ENCODE measurements at places on chromosomes 5 and 9.

GRCh38 chr5:66213533-66213932 is 69.4 kb downstream of the SREK1 start:
- DNase-seq, result no peak

DNA sequence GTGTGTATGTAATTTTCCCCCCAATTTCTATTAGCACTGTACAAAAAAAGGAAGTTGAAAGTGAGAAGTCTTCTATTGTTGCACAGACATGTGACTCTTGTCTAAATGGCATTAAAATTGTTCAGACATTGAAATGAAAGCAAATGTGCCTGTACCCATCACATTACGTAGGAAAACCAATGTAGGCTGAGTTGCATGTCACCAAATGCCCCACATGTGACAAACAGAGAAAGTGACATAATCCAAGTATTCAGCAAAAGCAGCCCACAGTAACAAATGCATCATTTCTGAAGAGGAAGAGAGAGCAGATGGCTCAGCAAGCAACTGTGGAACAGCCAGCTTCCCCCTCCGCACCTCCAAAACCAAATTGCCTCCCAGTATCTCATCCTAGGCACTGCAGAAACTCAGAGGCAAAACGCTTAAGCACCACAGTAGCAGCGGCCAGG is 161.5 kb upstream of the NR4A3 start:
- DNase-seq, result no peak

DNA sequence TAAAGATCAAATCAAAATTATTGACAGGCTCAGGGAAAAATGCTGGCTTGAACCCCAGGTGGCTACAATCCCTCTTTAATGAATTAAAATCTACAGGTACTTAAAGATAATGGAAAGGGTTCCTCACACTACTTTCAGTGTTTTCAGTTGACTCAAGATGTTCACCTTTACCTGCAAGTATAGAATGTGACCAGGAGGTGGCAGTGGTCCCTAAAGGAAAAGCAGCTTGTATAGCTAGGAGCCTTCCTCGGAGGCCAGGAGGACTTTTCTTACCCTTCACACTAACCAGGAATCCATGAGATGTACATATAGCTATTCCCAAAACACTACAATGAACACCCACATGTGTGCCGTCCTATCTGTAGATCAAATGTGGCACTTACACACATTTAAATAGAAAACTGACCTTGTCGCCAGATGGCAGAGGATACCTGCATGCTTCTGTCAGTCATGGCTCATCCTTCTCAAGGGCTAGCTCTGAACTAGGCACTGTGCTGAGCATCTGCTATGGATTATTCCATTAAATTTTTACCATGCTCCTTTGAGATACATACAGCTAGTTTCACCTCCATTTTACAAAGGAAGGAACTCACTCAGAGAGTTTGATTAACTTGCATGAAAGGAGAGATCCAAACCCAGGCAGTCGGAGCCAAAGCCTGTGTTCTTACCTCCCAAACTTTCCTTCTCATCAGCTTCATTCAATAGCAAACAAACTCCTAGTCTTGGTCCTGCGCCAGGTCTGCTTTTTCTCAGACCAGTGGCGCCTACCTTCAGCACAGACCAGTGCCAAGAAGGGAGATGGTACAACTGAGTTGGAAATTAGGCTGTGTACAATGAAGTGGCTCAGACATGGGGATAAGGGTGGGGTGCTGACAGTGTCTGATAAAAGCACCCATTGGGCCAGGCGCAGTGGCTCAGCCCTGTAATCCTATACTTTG is 24.5 kb downstream of the C9orf152 start:
- peak; percentile 8 for DNase-seq

GRCh38 chr5:171739271-171739670 is 46.3 kb upstream of the SMIM23 start:
- DNase-seq, result no peak

All from activated CD8-positive, alpha-beta memory T cell treated with anti-CD3 and anti-CD28 coated beads for 1 hour (primary cell).